Activated gamma-delta T cell treated with anti-CD3 and anti-CD28 coated beads, Interleukin-2, amount 50 U/mL, for 16 hours (primary cell): ENCODE measurements at places on chromosomes 16 and 17.

- no peak for DNase-seq
Measured at GRCh38 chr17:49383060-49383459, 21.0 kb upstream of the ZNF652 start.

GRCh38 chr17:64658931-64659330, 3.2 kb downstream of the SMURF2 start:
- DNase-seq: no peak

GRCh38 chr17:48755356-48755755, 26.8 kb upstream of the HOXB13 start:
- DNase-seq: no peak

- DNase-seq: no peak
Measured at GRCh38 chr17:77875881-77876509, 82.5 kb upstream of the TNRC6C start.

- no peak for DNase-seq
Measured at GRCh38 chr17:59074494-59074893, 32.2 kb downstream of the TRIM37 start.

- no peak for DNase-seq
Measured at GRCh38 chr16:31225193-31225592, 8.3 kb upstream of the PYDC1 start.

- DNase-seq: no peak
Measured at GRCh38 chr17:75191584-75191983, 8.8 kb upstream of the SUMO2 start.

DNA sequence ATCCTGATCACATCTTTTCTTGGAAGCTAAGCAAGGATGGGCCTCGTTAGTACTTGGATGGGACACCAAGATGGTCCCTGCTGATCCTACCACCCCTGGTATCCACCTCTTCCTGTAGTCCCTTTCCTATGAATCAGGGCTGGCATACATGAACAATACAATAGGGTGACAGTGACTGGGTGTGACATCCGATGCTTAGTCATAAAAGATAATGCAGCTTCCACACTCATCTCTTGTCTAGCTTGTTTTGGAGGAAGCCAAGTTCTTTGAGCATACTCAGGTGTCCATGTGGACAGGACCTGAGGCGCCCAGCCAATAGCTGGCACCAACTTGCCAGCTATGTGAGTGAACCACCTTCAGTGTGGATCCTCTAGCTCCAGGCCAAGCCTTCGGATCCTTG, 62.5 kb upstream of the NFAT5 start:
- DNase-seq: no peak

- DNase-seq: no peak
Measured at GRCh38 chr17:21066394-21066793, 23.6 kb upstream of the USP22 start.

DNA sequence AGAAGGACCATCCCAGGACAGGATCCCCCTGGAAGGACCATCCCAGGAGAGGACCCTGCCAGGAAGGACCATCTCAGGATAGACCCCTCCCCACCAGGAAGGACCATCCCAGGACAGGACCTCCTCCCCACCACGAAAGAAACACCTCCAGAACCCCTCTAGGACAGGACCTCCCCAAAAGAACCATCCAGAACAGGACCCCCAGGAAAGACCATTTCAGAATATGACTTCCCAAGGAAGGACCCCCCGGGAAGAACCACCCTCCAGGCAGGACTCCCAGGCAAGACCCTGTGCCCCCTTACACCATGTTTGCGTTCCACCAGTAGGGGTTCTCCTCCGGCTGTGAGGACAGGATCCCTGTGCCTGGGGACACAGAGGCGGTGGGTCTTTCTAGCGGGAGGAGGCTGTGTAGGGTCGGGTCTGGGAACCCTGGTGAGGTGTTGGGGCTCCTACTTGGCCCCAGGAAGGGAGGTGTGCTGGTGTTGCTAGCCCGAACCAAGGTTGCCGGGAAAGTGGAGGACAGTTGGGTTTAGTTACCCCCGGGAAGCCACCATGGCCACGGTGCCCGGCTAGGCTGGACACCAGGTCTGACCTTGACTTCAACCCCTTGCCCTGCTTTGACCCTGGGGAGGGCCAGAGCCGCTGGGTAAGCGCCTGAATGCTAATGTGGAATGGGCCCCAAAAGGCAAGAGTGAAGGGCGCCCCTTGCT, 2.2 kb downstream of the NOTUM start:
- no peak for DNase-seq

DNA sequence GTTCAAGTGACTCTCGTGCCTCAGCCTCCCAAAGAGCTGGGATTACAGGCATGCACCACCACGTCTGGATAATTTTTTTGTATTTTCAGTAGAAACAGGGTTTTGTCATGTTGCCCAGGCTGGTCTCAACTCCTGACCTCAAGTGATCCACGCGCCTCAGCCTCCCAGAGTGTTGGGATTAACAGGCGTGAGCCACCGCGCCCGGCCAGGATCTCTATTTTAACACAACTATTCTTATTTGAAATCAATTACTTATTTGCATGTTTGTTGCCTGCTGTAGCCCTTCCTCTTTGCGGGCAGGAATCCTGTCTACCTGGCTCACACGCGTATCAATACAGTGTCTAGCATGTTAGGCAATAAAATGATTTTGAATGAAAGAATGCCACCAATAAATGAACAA, 818 bp upstream of the CNEP1R1 start:
- no peak for DNase-seq

GRCh38 chr17:7929158-7930023, at the start of gene KCNAB3:
Gene KCNAB3, minus strand, starts transcription at chr17:7929856. Its CDS starts 421 bp downstream, at chr17:7929435.
- DNase-seq: no peak

DNA sequence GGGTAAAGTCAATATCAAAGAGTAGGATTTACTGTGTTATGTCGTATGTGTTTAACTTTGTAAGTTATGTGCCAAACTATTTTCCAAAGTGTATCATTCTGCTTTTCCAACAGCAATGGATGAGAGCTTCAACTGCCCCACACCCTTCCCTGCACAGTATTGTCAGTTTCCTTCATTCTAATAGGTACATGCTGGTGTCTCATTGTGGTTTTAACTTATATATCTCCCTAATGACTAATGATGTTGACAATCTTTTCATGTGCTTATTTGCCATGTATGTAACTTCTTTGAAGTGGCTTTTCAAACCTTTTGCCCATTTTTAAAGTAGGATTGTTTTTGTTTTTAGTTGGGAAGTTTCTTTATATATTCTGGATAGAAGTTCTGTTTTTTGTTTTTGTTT, 3.8 kb downstream of the DDX19B start:
- DNase-seq: no peak

DNA sequence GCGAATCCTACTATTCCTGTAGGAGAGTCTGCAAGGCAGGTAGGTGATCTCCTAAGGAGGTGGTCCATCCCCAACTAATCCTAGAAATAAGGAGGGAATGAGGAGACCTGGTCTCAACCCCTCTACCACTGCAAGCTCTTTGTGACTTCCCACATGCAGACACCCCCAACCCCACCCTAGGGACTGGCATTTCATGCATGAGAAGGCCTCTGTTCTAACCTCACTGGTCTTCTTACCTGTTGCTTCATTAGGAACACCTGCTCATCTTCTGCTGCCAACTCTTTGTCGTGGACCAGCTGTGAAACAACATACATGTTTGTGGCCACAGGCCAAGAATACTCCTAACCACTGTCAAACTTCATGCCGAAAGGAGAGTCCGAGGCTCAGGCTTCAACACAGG, 22.6 kb downstream of the DYNC1LI2 start:
- DNase-seq: no peak

- DNase-seq: no peak
Measured at GRCh38 chr17:36592316-36592715, 637 bp downstream of the DHRS11 start.

GRCh38 chr17:80064696-80065095, 28.3 kb downstream of the CCDC40 start:
- no peak for DNase-seq

DNA sequence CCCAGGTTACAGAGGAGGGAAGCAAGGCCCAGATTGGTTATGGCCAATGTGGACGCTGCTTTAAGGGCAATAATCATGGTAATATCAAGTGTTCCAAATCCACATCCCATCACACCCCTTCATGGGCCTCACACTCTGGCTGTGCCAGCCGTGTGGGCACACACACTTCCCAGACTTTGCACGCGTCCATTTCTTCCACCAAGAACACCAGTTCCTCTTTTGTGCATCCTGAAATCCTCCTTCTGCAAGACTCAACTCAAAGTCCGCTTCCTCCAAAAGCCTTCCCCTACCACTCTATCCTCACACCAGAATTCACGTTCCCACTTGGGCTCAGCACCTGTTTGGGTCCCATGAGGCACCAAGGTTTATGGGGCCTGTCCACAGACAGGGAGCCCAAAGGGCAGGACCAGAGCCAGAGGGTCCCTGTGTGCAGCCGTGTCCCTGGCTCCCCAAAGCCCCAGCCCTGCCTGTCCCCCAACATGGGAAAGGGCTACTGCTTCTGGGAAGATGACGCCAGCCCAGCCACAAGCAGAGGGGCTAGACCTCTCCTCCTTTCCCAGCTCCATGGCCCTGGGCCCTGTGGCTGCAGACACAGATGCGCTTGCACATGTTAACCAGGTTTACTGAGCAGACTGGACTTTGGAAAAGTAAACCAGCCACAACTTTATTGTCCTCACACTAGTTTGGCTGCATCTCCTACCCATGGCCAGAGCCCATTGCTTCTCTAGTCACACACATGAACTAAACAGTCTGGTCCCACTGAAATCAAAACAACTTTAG, 20.3 kb downstream of the SPNS3 start:
- DNase-seq: no peak
